ENCODE measurements at places on chromosomes 12 and 14.

DNA sequence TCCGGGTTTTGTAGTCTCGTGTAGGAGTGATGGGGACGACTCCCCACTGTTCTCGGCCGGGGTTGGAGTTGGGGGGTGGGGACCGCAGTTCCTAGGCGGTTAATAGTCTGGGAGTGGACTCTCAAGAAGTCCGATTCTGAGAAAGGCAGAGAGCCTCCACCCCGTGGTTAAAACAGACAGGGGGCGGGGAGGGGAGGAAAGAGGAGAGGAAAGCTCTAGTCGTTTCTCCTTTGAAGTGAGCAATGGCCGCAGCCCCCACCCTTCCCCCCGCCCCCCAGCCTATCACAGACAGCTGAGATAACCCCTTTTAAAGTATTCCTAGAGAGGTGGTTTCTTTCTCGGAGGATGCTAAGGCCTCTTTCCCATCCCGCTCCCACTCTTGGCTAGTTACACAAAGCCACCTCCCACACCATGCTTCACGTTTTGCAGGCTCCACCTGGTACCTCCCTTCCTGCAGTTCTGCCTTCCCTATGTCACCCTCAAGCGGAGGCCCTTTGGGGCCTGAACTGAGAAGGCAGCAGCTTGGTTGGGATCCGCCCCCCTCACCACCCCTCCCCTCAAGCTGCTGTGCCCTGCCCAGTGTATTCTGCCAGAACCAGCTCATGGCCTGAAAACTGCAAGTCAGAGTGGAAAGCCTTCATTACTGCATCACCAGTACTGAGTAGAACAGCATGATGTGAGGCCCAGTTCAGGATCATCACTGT lies 853 bp downstream of the USP5 start:
- peak; percentile 63 for DNase-seq

GRCh38 chr12:29725587-29726320 lies 58.0 kb downstream of the TMTC1 start:
- no peak for DNase-seq

GRCh38 chr12:110104188-110105094 lies 19.7 kb upstream of the IFT81 start:
- DNase-seq = no peak

DNA sequence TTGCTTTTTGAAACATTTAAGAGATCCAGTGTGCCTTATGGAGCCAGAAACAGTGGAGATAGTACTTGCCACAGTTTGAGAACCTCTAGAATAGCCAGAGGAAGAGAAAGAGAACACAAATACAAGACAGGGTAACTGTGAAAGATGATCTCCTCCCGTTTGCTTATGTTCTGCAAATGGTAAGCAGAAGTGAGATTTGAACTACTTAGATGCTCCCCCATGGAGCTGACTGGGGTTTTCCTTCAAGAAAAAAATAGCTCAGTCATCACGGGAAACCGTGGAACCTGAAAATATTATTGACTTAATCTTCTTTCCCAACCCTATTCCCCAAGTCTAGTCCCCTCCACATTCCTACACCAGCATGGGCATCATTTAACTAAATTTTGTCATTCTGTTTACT lies 87.1 kb downstream of the KIF21A start:
- no peak for DNase-seq

Data from stimulated activated CD4-positive, alpha-beta T cell treated with anti-CD3 and anti-CD28 coated beads, Interleukin-12 subunit alpha, Interleukin-12 subunit beta, amount 100 ng/mL, for 24 hours (primary cell).